Naive B cell (primary cell): ENCODE measurements at places on chromosomes 1 and 21. TPM values are rescaled to one million over a fixed set of nuclear protein-coding genes. Genes with fewer than 3 reads are reported as not detected.

The TRIM46 gene
- polyA plus RNA-seq, result 0.35 TPM

- peaks cover 8% of the 10 kb centered on the region for H3K27me3 ChIP-seq
- no peak for DNase-seq
- no peaks in the 10 kb centered on the region for H3K4me1 ChIP-seq
- H3K27ac ChIP-seq, result no peak overlapping the region
These were observed 76.7 kb downstream of the SIPA1L2 start for GRCh38 chr1:232553050-232553754.

DNA sequence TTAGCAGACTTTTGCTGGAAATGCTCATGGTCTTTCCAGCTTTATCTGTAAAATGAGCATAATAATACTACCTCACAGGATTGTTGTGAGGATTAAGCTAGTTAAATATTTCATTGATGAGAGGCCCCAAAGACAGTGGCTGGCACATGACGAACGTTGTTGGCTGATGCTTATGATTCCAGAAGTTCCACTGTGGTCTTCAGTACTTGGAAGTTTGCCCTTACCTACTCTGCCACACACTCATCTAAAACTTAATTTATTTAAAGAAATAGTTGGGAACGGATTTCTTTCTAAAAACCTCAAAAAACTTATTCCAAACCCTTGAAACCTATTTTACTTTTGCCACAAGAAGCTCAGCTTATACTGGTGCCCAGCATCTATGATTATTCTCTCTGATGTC, 170.7 kb downstream of the DHRS3 start:
- DNase-seq, result no peak
- H3K27me3 ChIP-seq, result no peaks in the 10 kb centered on the region
- H3K36me3 ChIP-seq, result peaks cover 42% of the 10 kb centered on the region

DNA sequence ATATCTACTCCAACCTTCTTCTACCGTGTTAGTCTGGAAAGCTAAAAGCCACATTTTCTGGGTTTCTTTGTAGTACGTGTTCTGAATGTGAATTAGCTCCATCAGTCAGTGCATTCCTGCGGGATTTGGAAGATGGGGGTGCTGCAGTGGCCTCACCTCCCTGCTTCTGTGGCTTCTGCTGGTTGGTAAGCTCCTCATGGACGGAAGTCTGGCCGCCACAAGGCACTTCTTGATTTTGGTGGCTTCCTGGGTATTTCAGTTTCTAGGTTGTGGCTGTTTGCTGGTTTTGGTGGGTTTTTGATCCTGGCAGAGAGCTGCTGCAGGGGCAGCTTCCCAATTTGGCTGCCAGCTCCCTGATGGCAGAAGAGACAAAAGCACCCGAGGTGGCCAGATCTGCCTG, 20.9 kb upstream of the TACSTD2 start:
- no peak overlapping the region for H3K27ac ChIP-seq
- H3K4me3 ChIP-seq, result no peak overlapping the region
- DNase-seq, result no peak
- H3K27me3 ChIP-seq, result peaks cover 48% of the 10 kb centered on the region

The SLC25A33 gene
- 7.0 TPM for polyA plus RNA-seq

GRCh38 chr1:41073971-41074370, 52.4 kb upstream of the SLFNL1 start:
- no peak for DNase-seq

- no peak overlapping the region for H3K27ac ChIP-seq
- no peaks in the 10 kb centered on the region for H3K4me1 ChIP-seq
- DNase-seq, result no peak
- H3K36me3 ChIP-seq, result no peaks in the 10 kb centered on the region
- H3K4me3 ChIP-seq, result no peak overlapping the region
These were observed 68.3 kb downstream of the CLIC6 start for GRCh38 chr21:34737115-34737514.

DNA sequence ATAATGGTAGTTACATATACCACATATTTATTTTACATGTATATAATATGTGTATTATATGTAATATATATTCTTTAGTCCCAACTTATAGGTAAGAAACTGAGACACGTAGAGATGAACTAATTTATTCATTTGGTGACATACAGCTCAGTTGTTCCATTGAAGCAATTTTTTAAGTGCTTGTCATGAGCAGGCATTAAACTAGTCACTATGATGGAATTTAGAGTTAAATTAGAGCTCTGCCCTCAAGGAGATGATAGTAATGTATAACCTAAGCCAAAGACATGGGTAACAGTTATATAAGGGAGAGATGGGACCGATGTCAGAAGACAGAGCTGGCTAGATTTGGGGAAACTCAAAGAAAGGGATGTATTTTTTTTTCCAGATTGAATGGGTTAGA, 83.0 kb downstream of the ST6GALNAC5 start:
- H3K36me3 ChIP-seq, result no peaks in the 10 kb centered on the region
- H3K4me3 ChIP-seq, result no peak overlapping the region
- H3K4me1 ChIP-seq, result no peaks in the 10 kb centered on the region
- H3K27me3 ChIP-seq, result no peaks in the 10 kb centered on the region
- DNase-seq, result no peak
- H3K27ac ChIP-seq, result no peak overlapping the region

- peaks cover 14% of the 10 kb centered on the region for H3K27me3 ChIP-seq
- H3K4me3 ChIP-seq, result peak overlapping the region; percentile 84
- H3K4me1 ChIP-seq, result peaks cover 40% of the 10 kb centered on the region
- peak overlapping the region; percentile 97 for H3K27ac ChIP-seq
These were observed 749 bp upstream of the EFHD2 start for GRCh38 chr1:15408890-15409387.

The CHI3L2 gene
- 239 TPM for polyA plus RNA-seq

DNA sequence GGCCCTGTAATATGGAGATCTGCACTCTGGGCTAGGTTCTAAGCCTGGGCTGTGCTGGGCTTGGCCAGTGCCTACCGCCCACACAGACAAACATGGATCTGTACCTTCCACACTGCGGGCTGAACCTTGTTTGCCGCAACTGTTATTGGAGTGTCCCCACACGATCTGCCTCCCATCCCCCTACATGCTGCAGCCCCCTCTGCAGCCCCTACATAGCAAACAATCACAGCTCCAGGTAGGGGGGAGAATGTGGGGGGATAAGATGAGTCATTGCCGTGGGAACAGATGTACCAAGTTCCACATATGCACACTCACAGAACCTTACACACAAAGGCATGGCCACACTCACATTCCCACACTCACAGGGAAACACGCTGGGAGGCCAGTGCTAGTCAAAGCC, 2.1 kb upstream of the HCRTR1 start:
- H3K36me3 ChIP-seq, result no peaks in the 10 kb centered on the region
- H3K4me1 ChIP-seq, result peaks cover 16% of the 10 kb centered on the region
- H3K4me3 ChIP-seq, result no peak overlapping the region
- no peak overlapping the region for H3K27ac ChIP-seq
- no peak for DNase-seq
- peaks cover 39% of the 10 kb centered on the region for H3K27me3 ChIP-seq

The COL6A1 gene
- not detected for polyA plus RNA-seq

GRCh38 chr1:247409869-247410544, 6.0 kb upstream of the NLRP3 start:
- no peak for DNase-seq
- no peaks in the 10 kb centered on the region for H3K27me3 ChIP-seq
- no peak overlapping the region for H3K4me3 ChIP-seq
- no peaks in the 10 kb centered on the region for H3K36me3 ChIP-seq

GRCh38 chr1:175622362-175622761, 121.0 kb downstream of the TNR start:
- no peak for DNase-seq
- no peaks in the 10 kb centered on the region for H3K27me3 ChIP-seq
- H3K27ac ChIP-seq, result no peak overlapping the region
- H3K4me3 ChIP-seq, result no peak overlapping the region
- H3K4me1 ChIP-seq, result peaks cover 7% of the 10 kb centered on the region

The CLCNKB gene
- not detected for polyA plus RNA-seq

DNA sequence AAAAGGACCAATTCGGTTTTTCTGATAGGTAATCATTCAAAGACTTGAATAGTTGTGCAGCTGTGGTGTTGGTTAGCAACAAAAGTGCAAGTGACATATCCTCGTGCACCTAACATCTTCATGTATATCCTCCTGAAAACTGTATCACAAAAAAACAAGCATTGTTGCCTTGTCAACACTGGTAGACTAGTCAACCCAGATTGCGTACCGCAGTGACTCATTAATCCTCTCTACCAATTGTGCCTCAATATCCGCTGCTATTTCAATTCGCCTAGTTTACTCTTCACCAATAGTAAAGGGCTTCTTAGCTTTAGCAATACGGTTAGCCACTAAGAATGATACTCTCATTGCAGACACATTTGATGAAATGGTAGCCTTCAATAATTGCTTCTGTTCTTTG, 3.5 kb downstream of the HHAT start:
- no peaks in the 10 kb centered on the region for H3K36me3 ChIP-seq
- H3K4me1 ChIP-seq, result peaks cover 27% of the 10 kb centered on the region
- no peaks in the 10 kb centered on the region for H3K27me3 ChIP-seq
- DNase-seq, result no peak

DNA sequence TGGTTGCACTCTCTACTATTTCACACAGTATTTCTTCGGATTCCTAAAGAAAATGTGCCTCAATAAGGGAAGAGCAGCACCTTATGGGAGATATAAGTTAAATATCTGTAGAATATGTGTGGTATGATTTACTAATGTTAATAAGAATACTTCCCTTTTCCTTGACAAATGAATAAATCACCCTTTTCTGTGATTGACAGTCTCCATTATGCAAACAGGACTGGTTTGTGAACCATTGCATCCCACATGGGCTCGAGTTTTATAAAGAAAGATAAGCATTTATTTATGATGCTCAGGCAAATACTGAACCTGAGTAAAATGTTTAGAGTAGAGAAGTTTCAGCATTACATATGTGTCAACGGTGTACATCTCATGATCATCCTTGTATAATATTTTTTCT, 587.7 kb upstream of the BRINP3 start:
- no peaks in the 10 kb centered on the region for H3K36me3 ChIP-seq
- no peak overlapping the region for H3K4me3 ChIP-seq
- DNase-seq, result no peak
- H3K27me3 ChIP-seq, result no peaks in the 10 kb centered on the region

The LAMB3 gene
- not detected for polyA plus RNA-seq

DNA sequence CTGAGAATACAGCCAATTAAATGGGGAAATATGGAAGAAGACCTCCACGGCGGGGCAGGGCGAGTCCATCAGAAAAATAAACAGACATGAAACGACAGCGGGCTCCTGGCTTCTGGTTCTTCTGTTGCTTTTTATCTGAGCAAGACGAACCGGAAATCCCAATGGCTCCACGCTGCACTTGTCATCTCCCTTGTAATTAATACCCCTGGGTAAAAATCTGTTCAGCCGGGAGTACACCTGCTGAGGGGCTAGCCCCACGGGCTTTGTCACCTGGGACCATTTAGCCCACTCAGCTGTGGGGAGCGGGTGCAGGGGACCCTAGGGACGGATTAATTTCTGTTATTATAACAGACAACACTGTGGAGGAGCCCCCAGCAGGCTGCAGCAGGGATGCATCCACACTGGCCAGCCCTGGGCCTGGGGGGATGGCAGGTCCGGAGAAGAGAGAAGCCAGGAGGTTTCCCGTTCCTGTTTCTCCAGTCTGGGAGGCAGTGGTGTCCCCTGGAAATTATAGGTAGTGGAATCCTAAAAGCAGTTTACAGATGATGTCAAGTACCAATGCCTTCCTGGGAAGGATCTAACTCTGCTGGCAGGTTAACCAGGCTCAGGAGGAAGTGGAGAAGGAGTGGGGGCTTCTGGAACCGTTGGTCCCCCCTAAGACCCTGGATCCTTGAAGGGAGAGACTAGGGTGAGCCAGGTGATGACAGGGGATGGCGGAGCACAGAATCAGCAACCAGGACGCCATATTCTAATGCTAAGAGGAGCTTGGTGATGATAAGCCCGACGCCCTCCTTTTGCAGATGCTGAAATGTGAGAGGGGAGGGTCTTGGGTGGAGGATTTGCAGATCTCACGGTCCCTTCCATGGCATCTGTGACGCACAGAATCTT, 566.1 kb downstream of the PTPRU start:
- H3K27ac ChIP-seq, result no peak overlapping the region
- H3K27me3 ChIP-seq, result peaks cover 4% of the 10 kb centered on the region
- no peak overlapping the region for H3K4me3 ChIP-seq
- no peak for DNase-seq
- no peaks in the 10 kb centered on the region for H3K4me1 ChIP-seq

The CD58 gene
- polyA plus RNA-seq, result 10.4 TPM

- peaks cover 5% of the 10 kb centered on the region for H3K4me1 ChIP-seq
- H3K4me3 ChIP-seq, result no peak overlapping the region
These were observed 43.2 kb downstream of the NEK2 start for GRCh38 chr1:211632117-211632807.

The SPATA21 gene
- not detected for polyA plus RNA-seq

The C4BPA gene
- polyA plus RNA-seq, result not detected

The TCHH gene
- polyA plus RNA-seq, result not detected

- no peak overlapping the region for H3K4me3 ChIP-seq
- DNase-seq, result no peak
- H3K27me3 ChIP-seq, result no peaks in the 10 kb centered on the region
- H3K36me3 ChIP-seq, result peaks cover 62% of the 10 kb centered on the region
- no peak overlapping the region for H3K27ac ChIP-seq
- peaks cover 5% of the 10 kb centered on the region for H3K4me1 ChIP-seq
These were observed 57.9 kb downstream of the ZNF678 start for GRCh38 chr1:227621211-227621610.

- H3K27me3 ChIP-seq, result no peaks in the 10 kb centered on the region
- DNase-seq, result no peak
- no peak overlapping the region for H3K4me3 ChIP-seq
- H3K36me3 ChIP-seq, result no peaks in the 10 kb centered on the region
- H3K4me1 ChIP-seq, result peaks cover 27% of the 10 kb centered on the region
These were observed 10.1 kb downstream of the MFSD2A start for GRCh38 chr1:39965044-39965443.

The AIRE gene
- 0.79 TPM for polyA plus RNA-seq
